ENCODE measurements at places on chromosomes 5 and 9.
A peak's percentile ranks its signal among the peaks of the same experiment; 100 is the strongest.

- no peak for DNase-seq
Measured at GRCh38 chr5:6539060-6539459, 90.4 kb downstream of the UBE2QL1 start.

DNA sequence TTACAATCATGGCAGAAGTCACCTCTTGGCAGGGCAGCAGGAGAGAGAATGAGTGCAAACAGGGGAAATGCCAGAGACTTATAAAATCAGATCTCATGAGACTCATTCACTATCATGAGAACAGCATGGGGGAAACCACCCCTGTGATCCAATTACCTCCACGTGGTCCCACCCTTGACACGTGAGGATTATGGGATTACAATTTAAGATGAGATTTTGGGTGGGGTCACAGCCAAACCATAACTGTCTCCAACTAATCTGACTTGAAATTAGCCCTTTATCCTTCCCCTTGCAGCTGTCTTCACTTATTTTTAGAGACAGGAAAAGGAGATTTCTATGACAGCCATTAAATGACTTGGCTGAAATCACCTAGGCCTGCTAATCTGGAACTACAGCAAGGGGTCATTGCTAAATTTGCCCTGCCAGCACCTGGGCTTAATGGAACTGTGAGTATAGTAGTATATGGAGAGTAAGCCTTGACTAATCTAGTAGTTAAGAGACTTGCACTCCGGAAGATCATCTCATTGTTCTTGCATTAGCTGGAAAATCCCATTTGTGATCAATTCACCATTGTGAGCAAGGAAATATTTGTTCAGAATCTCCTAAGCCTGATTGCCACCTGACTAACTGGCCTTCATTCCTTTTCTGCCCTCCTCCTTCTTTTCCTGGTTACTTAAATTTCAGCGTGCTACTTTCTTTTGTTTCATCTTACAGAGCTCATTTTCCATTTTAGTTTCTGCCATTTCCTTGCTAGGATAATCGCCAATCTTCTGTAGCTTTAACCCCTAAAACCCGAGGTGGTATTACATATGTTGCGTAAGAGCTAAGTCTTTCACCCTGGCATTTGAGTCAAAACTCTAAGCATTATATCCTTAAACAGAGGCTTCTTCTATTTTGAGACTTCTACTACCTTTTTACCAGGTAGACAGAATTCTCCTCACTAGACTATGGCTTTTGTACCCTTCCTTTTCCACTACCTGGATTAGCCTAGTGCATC lies 65.3 kb upstream of the RUSC2 start:
- no peak for DNase-seq

DNA sequence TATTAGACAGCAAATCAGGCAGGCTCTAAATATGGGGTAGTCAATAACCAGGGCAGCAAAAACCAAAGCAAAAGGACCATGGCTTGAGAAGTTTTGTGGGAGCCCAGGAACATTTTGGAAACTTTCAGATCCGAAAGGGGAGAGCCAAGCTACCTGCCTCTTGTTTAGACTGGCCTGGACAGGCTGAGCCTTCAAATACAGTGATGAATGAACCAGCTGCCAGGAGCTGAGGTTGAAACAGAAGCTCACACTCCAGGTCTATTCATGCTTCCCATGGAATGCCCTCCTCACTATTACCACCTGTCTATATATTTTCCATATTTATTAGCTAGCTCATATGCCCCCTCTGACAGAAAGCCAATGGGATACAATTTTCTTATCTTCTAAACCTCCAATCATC lies 150.8 kb upstream of the SLC44A1 start:
- DNase-seq, result no peak

DNA sequence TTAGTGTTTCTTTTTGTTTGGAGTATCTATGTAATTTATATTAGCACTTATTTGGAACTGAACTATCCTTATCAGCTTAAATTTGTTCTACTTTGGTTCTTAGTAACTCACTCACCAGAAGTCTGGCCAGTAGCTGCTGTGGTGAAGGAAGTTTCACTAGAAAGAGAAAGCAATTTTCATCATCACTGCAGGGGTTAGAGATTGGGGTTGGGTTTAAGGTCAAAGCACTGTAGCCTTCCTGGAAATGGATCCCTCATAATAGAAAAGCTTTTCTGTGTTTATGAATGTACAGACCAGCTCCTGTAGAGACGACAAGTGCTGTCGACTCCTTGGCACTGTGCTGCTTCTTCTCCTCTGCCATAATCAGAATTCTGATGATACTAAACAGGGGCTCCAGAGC lies 22.2 kb downstream of the MROH2B start:
- no peak for DNase-seq

- peak; percentile 8 for DNase-seq
Measured at GRCh38 chr5:137629646-137630045, 106.2 kb downstream of the KLHL3 start.

- no peak for DNase-seq
Measured at GRCh38 chr5:10527281-10527950, 36.5 kb upstream of the ANKRD33B start.

- DNase-seq, result no peak
Measured at GRCh38 chr9:126326228-126327005, at the start of gene MVB12B. Gene MVB12B, plus strand, starts transcription at chr9:126326829. Its CDS starts 101 bp downstream, at chr9:126326930.
